ENCODE measurements at places on chromosomes 1 and 21.

DNA sequence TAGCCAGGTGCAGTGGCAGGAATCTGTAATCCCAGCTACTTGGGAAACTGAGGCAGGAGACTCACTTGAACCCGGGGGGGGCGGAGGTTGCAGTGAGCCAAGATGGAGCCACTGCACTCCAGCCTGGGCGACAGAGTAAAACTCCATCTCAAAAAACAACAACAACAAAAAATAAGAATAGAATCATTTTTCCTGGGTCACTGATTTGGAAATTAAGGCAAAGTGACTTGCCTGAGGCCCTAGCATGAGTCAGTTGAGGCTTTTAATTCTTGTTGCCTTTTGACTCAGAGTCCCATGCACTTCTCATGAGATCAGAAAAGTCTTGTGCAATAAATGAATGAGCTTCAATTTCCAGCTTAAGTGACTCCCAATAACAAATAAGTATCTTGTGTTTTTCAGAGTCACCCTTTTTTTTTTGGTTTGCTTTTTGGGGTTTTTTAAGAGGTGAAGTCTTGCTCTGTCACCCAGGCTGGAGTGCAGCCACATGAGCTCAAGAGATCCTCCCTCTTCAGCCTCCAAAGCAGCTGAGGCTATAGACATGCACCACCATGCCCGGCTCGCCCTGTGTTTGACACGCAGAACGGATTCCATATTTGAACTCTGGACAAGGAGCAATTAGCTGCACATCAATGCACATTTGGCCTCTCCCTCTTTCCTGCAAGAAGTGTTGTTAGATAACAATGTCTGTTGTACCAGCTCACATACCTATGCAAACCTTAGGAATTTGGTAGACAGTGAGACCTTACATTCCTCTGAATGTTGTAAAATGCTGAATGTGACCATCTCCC lies 3.4 kb upstream of the PLEKHM2 start:
- no peak for DNase-seq

- no peak for DNase-seq
Observed at GRCh38 chr1:81797701-81798100, 3.0 kb upstream of the ADGRL2 start.

- no peak for DNase-seq
Observed at GRCh38 chr1:150808846-150809245, 786 bp upstream of the CTSK start.

DNA sequence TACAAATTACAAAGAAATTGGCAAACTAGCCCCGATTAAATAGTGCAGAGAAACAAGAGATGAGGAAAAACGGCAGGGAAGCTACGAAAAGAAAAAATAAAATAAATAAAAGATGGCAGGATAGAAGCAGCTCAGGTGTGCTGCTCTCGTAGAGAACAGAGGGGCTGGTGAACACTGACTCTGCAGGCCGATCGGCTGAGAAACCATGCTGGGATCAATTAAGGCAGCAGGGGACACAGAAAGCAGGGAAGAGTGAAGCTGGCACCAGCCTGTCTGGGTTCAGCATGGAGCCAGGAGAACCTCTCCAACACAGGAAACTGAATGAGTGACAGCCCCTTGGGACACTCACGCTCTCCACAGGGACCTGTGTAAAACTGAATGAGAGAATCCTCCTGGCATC lies 39.5 kb upstream of the TMPRSS15 start:
- no peak for DNase-seq

GRCh38 chr1:4626560-4627319 lies 27.7 kb upstream of the AJAP1 start:
- DNase-seq = no peak

DNA sequence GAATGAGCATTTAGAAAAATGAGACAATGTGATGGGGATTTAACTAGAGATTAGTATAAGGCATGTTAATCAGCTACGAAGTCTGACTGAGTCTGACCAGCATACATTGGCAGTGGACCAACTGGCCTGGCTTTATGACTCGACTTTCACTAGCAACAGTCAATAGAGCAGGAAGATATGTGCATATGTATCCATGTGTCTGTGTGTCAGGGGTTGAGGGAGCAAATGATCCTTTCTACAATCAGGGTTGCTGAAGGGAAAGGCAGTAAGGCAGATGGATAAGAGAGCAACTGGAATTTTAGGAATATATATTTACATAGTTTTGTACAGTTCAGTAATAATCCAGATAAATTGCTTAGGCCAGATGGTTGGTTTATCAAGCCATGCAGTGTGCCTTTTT lies 645.6 kb downstream of the PLA2G4A start:
- no peak for DNase-seq

GRCh38 chr1:44624268-44624901 lies 49.9 kb downstream of the TMEM53 start:
- no peak for DNase-seq

GRCh38 chr21:40723966-40724365 lies 123.0 kb downstream of the DSCAM start:
- no peak for DNase-seq

- no peak for DNase-seq
Observed at GRCh38 chr1:64980745-64981600, 14.6 kb upstream of the JAK1 start.

GRCh38 chr1:210482945-210483617 lies 154.4 kb downstream of the HHAT start:
- no peak for DNase-seq

GRCh38 chr1:53315046-53315445 lies 12.8 kb downstream of the LRP8 start:
- no peak for DNase-seq

DNA sequence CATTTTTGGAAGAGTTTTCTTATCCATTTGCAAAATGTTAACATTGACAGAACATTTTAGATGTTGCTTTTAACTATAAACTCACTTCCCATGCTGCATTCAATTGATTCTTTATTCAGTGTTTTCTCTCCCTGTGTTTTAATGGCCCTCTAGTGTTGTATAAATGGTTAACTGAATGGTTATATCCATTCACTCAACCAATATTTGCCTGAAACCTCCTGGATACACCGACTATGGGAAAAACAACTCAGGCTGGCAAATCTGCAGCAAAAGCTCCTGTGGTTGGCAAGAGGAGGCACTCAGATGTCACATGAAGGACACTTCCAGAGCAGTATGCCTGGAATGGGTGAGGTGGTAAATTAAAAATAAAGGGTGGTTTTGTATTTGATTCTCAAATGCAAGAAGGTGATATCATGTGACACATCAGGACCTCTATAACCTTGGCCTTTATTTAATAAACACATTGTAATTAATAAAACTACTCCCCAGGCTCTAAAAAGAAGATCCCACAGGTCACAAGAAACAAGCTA lies 107.6 kb downstream of the BCAR3 start:
- DNase-seq = no peak

DNA sequence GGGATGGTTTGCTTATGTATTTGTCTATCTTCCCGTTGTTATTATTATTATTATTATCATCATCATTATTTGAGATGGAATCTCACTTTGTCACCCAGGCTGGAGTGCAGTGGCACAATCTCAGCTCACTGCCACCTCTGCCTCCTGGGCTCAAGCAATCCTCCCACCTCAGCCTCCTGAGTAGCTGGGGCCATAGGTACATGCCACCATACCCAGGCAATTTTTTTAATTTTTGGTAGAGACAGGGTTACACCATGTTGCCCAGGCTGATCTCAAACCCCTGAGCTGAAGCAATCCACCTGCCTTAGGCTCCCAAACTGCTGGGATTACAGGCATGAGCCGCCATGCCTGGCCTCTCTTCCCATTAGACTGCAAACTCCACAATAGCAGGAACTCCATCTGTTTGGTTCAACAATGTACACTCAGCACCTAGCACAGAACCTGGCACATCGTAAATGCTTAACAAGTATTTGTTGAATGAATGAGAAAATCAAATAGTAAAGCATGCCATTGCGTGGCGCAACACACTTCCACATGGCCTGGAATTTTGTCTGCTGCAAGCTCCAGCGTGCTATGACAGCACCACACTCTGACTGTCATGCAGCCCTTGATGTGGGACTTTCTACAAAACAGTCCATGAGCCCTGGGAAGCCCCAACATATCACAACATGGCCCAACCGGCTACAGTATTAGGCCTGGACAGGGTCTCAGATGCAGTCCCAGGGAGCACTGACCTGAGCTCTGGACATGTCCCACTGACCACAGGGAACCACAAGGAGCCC lies 3.8 kb upstream of the TINAGL1 start:
- no peak for DNase-seq

DNA sequence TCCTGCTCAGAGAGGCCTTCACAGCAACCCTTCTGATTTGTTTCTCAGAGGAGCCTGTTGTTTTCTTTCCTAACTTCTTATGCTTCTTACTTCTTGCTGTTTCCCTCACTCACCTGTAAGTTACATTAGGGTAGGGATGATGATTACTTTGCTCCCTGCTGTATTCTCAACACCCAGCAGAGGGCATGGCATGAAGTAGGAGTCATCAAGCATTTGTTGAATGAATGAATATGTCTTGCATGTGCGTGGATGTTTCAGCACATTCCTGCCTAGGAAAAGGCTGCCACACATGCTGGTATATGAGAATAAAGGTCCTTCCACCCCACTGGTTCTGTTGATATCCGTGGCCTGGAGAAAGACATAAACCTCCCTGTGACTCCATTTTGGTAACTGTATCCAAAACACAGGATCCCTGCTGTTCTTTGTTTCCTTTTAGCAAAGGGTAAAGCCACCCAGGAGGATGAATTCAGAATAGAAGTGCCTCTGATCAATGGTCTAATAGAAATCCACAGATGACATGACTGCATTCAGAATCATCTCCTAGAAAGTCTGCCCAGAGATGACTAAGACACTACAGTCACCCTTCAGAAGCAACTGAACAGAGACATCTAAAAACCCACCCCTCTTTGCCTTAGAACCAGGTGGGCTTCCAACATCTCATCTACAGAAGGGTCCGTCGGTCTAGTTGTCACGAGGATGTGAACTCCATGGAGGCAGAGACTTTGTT lies 168.8 kb downstream of the ZSCAN20 start:
- no peak for DNase-seq

DNA sequence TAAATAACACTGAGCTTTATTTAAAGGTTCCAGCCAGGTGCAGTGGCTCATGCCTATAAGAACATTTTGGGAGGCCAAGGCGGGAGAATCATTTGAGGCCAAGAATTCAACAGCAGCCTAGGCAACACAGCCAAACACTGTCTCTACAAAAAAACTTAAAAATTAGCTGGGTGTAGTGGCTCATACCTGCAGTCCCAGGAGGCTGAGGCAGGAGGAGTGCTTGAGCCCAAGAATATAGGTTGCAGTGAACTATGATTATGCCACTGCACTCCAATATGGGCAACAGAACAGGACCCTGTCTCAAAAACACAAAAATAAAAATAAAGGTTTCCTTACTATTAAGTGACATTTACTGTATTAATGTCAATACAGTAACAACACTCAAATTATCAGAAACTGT lies 2.1 kb downstream of the TAF12 start:
- no peak for DNase-seq

GRCh38 chr1:29991025-29991424 lies 732.4 kb downstream of the MATN1 start:
- no peak for DNase-seq

- DNase-seq = no peak
Observed at GRCh38 chr1:10710489-10710888, 86.0 kb downstream of the CASZ1 start.

DNA sequence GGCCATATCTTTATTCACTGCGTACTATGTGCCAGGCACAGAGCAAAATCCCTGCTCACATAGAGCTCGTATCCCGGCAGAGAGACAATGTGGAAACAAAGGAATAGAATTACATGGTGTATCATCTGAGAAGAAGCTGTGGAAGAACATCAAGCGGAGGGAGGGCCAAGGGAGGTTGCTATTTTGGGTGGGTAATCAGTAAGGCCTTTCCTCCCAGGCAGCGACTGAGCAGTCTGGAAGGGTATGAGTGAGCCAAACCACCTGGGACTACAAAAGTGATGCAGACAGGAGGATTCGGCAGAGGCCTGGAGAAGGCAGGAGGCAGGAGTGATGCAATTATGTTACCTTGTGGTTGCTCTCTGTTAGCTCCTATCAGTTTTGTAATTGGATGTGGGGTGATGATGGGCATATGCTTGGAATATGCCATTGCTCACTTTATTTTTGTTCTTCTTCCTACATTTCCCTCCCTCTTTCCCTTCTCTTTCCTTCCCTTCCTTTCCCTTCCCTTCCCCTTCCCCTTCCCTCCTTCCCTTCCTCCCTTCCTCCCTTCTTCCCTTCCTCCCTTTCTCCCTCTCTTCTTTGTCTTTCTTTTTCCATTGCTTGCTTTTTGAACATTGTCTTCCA lies 172.9 kb downstream of the DISC1 start:
- DNase-seq = no peak

DNA sequence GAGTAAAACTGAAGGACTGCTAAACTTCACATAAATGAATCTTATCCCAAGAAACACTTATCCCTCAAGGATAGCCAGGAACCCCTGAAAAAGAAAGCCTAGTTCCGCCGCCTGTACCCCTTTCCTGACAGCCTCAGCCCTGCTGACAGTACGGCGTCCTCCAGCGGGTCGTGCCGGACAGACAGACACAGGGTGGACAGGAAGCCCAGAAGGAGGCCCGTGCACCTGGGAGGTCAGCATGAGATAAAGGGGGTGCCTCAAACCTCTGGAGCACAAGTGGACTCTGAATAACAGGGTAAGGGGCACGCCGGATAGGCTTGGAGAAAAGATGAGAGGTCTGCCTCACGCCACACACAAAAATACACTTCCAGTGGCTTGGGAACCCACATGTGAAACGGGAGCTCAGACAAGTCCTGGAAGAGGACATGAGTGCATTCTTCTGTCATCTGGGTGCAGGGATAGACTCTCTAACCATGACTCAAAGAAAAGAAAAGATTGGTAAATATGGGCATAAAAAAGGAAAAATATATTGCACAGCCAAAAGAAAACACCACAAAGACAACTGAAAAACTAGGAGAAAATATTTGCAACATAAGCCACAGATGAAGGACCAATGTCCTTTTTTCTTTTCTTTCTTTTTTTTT lies 17.3 kb upstream of the ADARB1 start:
- no peak for DNase-seq

DNA sequence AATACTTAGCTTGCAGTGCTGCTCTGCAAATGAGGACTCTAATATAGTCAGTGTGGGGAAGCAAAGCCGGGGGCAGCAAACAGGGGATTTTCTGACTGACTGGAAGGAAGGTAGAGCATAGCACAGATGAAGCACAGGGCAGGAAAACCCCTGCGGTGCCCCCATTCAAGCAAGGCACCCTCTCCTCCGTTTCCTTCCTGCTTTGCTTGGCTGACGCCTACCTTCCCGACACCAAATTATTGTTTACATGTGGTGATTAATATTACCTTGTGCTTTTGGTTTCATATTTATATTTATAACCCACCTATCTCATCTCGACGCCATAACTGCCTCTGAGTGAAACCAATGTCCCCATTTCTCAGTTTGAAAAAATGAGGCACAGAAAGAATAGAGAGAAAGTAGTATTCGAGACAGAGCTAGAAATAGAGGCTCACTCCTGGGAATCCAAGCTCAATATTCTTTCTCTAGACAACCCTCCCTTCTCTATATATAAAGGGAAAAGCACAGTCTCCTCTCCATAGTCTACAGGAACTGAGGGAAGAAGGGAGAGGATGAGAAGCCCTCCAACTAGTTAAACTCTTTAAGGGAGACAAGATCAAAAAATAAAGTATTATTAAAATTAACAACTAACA lies 41.3 kb downstream of the PIK3C2B start:
- DNase-seq = peak; percentile 75

All from Peyer's patch (tissue), 4 donors.